ENCODE measurements at places on chromosomes 11 and 22. TPM values are rescaled to one million over a fixed set of nuclear protein-coding genes. Genes with fewer than 3 reads are reported as not detected.

Gene CD3E
- total RNA-seq: not detected

Gene OR5A1
- total RNA-seq: not detected

Gene OR10G4
- not detected for total RNA-seq

Gene RAB39A
- not detected for total RNA-seq

Gene MOGAT2
- not detected for total RNA-seq

Gene FAM83F
- not detected for total RNA-seq

Gene APOL5
- total RNA-seq: not detected

Gene ROM1
- 3.9 TPM for total RNA-seq

Gene CCDC87
- total RNA-seq: 0.29 TPM

Gene MAJIN
- not detected for total RNA-seq

Gene MAP6
- 1.2 TPM for total RNA-seq

Gene MFRP
- under 0.01 TPM for total RNA-seq

Gene C11orf97
- not detected for total RNA-seq

Gene PLA2G3
- total RNA-seq: 0.15 TPM

Gene ATG13
- total RNA-seq: 88.5 TPM

Gene TNNT3
- total RNA-seq: not detected

Gene MISFA
- 0.58 TPM for total RNA-seq

Data from smooth muscle cell of trachea (primary cell).